ENCODE measurements at places on chromosomes 16 and 17.

DNA sequence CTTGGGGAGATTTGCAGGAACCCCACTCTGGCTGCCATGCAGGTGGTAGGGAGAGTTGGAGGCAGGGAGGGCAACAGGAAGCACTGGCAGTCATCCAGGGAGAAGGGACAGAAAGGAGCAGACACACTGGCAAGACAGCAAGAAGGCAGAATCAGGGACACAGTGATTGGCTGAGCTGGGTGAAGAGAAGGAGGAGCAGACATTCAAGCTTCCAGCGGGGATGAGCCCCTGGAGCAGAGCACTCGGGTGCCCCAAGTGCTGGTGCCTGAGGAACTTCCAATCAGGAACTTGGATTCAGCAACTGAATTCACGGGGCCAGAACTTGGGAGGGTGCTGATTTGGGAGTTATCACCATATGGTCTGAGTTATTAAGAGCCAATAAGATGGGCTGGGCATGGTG, 6.3 kb upstream of the ITGA3 start:
- DNase-seq = no peak

DNA sequence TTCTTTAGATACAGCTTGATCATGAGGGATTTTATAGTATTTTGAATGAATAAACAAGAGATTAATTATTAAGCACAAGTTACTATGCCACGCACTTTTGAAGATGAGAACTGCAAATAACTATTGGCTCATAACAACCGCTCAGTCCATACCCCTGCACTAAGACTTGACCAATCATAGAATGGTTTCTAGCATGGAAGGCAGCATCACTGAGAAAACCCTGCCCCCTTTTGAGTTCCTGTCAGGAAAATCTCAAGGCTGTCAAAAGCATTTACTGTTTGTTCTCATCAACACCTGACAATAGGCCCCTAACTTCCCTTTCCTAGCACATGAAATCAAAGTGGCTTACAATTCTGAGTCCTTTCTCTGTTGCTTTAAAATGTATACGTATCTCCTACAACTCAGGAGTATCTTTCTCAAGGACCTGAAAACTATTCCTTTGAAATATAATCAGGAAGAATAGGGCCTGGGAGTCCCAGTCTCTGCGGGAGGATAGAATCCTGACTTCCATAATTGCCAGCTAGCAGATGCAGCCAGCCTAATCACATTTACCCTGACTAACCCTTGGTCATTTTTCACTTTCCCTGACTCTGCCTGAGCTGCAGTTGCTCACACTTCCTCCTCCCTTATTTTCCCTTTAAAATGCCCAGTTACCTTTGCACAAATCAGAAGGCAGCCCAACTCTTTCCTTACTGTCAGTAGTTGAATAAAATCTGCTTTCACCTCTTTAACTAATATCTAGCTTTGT, 9.1 kb upstream of the MMD start:
- no peak for DNase-seq

- no peak for DNase-seq
These were observed 129.2 kb upstream of the NACA2 start for GRCh38 chr17:61720016-61720795.

DNA sequence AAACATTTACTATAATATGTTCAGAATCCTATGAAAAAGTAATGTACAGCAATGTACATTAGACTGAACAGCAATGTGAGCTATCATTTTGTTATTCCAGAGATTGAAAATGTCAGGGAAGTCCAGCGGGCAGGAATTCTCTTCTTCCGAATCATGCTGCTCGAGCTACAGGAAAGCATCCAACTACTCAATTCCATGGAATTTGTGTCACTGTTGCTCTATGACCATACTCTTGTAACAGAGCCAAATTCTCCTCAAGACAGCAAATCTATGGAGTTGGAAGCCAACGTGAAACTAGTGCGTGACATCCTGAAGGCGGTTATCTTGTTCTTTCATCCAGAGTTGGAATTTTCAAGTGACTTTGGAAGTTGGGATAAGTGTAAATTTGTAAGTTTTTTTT, 24.8 kb upstream of the NSRP1 start:
- no peak for DNase-seq

DNA sequence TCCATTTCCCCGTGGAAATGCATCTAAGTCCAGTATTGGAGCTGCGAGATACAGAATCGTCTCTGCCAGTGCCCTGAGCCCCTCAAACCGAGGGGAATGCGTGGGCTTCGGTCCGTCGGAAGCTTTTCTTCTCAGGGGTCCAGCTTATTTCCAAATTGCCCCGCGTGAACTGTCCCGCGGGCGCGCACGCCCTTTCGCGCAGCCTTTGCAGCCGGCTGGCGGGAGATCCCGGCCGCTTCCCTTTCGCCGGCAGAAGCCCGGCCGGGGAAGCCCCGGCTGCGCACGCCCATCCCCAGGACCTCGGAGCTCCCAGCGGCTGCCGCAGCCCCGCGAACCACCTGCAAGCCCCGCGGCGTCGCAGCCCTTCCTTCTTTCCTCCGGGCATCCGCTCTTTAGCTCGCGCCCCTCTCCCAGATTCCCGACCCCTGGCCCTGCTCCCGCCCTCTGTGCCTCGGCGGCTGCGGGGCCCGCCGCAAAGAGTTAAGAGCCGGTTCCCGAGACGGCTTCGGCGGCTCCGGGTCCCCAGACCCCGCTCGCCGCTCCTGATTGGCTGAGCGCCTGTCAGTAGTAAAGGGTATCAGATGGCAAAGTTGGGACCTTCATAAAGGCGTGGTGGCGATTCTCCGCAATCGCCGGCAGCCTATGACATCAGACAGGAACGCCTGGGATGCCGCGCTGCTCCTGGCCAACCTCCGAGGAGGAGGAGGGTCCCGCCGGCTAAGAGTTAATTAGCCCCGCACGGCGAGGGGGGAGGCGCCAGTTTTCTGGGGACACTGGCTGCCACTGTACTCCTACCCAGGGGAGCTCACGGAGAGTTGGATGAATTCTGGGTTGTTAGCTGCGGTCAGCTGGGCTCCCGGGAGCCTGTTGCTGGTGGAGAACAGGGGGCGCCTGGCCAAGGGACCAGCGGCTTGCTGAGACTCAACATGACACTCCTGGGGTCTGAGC, at the start of gene MYOCD:
TSS of gene MYOCD (plus strand) at position 628 of the 948 bp plus-strand sequence. CDS start at position 927, 299 bp downstream.
- peak; percentile 63 for DNase-seq

DNA sequence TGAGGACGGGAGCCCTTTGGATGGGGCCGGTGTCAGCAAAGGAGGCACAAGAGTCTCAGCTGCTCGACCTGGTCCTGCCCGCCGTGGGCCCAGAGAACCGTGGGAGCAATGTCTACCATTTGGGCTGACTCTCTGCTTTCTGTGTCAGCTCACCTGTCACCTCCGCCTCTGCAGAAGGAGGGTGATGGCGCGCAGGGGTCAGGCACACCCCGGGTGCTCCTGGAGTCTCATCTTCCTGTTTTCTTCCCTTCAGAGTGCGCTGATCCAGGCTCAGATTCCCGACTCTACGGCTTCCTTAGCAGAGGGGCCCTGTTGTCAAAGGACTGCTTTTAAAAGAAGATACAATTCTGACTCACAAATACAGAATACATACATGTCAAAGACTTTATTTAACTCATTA, 167.1 kb downstream of the BANP start:
- no peak for DNase-seq

- peak; percentile 25 for DNase-seq
These were observed 10.9 kb upstream of the HS3ST6 start for GRCh38 chr16:1929105-1929504.

GRCh38 chr17:83083368-83084201, 4.2 kb downstream of the METRNL start:
- DNase-seq = peak; percentile 99

- DNase-seq = no peak
These were observed 1.6 kb upstream of the TLCD2 start for GRCh38 chr17:1711804-1712203.
